ENCODE measurements at places on chromosomes 7 and 10.

DNA sequence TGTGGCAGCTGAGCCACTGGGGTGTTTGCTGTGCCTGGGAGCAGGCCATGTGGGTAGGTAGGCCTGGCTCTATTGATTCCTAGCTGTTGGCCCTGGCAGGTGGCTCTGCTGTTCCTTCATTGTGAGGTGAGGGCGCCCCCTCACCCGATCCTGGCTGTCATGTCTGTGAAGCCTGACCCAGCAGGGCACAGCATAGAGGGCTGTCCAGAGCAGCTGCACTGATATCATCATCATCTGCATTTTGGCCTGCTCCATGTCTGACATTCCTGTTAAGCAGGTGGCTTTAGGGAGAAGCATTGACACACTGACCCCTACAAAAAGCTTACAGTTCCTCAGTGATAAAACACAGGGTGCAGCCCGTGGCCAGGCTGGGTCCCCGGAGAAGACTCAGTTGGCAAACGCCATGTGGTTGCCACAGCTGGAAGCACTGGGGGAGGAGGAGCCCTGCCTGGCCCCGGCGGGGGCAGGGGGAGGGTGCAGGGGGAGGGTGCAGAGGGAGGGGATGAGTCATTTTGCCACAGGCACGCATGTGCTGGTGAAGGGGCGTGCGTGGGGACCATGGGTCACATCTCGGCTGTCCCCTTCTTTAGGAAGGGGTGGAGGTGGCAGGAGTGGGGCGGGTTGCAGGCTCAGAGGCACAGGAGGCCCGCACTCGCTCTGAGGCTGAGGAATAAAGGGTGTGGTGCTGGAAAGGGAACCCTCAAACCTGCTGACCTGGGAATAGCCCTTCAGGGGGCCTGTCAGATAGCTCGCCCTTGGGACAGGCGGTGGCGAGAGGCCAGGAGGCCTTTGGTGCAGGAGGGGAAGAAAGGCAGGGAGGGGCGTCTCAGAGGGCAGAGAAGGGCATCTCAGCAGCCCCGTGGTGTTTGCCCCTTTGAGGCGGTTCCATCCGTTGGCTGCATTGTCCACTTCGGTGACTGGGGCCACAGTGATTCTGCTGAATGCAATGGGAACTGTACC, 31.6 kb downstream of the IKZF1 start:
- DNase-seq: no peak

- DNase-seq: no peak
These were observed 43.9 kb upstream of the SRGN start for GRCh38 chr10:69043931-69044531.

DNA sequence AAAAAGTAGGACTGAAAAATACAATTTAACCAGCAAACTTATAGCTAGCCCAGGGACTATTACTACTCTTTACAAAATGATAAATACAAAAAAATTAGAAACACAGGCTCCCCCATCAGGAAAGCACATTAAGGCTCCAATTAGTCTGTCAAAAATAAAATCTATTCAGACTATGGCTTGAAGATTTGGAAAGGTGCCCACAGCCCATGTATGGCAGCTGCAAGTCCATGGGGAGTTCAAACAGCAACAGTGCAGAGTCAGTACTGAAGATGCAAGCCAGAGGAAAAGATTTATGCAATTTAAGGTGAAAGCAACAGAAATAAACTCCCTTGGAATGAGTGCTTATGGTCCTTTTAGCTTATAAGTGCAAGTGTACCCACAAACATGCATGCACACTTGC, 29.7 kb downstream of the IMMP2L start:
- no peak for DNase-seq

DNA sequence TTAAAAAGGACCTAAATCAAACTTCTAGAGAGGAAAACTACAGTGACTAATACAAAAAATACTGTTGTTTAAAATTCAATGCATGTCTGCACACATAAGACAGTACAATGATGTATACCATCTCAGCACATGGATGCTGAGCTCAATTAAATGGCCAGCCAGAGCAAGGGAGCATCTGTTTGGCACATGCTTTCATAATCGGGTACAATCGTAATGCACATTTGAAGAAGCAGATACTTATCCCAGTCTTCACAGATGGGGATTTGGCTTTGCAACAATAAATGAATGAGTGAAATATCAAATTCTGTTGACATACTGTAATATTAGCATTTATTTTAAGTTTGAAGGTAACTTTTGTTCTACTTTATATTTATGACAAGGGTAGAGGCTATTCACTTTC, 187.8 kb downstream of the CRPPA start:
- DNase-seq: no peak

- no peak for DNase-seq
These were observed 23.7 kb downstream of the SLC26A4 start for GRCh38 chr7:107684287-107684686.

GRCh38 chr7:121504482-121504881, 108.4 kb upstream of the FAM3C start:
- peak; percentile 62 for DNase-seq

- no peak for DNase-seq
These were observed 22.3 kb upstream of the GDI2 start for GRCh38 chr10:5835446-5836095.

DNA sequence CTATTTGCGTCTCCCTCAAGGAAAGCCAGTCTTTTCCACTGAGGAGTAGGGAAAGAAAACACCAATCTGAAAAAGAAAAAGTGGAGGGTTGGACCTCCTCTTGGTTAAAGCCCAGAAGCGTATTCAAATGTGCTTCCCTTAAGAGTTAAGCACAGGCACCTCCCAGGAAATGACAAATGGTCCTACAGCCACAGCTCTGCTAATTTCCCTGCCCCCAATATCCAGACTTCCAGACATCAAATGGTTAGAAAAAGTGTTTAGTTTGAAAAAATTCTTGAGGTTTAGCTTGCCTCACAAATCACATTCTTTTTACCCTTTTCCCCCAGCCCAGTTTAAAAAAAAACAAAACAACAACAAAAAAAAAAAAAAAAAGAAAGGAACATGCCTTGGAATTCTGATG, 19.0 kb upstream of the COL1A2 start:
- DNase-seq: peak; percentile 59

DNA sequence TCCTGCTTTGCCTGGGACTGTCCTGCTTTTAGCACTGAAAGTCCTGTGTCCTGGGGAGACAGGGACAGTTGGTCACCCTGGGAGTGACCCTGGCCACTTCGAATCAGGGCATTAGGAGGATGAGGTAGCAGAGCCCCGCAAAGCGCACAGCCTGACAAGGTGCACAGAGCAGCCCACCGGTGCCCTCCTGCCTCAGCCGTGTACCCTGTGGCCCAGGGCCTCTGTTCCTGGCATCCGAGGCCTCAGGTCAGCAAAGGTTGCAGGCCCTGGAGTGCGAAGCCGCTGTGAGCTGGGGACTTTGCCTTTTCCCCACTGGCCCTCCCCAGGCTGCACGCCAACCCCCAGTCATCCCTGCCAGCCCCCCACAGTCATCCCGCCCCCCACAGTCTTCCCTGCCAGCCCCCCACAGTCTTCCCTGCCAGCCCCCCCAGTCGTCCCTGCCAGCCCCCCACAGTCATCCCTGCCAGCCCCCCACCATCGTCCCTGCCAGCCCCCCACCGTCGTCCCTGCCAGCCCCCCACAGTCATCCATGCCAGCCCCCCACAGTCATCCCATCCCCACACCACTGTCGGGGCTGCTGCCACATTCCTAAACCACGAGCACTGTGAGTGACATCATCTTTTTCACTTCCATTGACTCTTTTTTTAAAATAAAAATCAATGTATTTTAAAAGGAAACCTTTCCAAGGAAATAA, 91.8 kb downstream of the RGS10 start:
- DNase-seq: peak; percentile 54

DNA sequence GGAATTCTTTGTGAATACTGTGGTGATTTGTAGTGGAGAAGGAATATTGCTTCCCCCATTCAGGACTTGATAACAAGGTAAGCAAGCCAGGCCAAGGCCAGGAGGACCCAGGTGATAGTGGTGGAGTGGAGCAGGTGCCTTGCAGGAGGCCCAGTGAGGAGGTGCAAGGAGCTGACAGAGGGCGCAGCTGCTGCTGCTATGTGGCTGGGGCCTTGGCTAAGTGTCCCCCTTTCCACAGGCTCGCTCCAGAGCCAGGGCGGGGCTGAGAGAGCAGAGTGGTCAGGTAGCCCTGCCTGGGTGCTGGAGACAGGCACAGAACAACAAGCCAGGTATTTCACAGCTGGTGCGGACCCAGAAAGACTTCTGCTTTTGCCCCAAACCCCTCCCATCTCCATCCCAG, 162.9 kb downstream of the EGFR start:
- no peak for DNase-seq

DNA sequence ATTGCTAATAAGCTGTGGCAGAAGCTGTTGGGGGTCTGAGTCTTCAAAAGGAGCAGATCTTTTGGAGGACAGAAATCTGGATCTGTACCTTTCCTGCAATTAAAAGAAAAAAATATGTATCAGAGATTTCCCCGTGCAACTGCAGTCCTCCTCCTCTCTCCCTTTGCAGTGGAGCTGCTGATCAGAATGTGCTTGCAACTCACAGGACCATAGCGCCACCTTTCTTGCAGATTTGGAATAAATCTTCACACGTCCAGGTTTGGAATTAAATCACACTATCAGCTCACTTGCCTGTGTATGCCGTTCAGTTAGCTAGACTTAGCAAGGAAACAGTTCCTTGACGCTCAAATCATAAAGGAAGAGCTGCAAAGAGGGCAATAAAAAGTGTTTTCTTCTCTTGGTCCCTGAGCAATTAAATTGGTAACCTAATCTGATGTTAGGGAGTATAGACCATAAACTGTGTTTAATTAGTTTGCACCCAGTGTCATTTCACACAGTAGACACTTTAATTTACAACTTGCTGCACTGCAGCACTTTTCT, 77.4 kb downstream of the PON1 start:
- DNase-seq: peak; percentile 49

- no peak for DNase-seq
These were observed 27.1 kb downstream of the DUSP5 start for GRCh38 chr10:110524859-110525232.

DNA sequence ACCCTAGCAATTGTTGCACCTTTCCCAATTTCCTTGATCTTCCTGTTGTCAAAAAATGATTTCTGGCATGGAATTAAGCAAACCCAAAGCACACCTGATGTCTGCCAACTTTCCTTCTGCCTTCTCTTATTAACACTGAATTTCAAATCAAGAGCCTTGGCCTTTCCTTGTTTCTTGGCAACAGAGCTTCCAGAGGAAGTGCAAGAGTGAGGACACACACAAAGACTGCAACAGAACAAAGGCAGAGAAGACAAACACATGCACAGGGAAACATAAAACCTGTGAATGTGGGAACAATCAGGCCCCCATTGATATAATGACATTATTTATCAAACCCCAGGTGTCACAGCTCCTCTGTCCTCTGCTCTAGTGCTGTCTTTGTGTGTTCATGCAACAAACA, 73.0 kb upstream of the IL6 start:
- DNase-seq: no peak

DNA sequence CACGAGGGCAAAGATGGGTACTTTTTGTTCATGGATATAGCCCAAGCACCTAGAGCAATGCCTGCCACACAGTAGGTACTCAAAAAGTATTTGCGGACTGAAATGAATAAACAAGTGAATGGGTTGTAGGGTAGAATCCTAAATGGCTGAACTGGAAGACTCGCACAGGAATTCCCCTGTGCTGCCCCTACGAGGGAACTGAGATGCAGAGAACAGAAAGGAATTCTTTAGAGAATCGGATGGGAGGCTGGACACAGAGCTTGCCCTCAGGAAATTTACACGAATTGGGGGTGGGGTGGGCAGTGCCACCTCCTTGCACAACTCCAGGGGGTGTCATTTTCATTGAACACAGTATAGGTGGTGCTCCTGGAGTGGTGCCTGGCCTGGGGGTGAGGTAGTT, 35.2 kb upstream of the SRGN start:
- no peak for DNase-seq

- DNase-seq: no peak
These were observed 207.0 kb downstream of the DNAJB6 start for GRCh38 chr7:157543791-157544190.

DNA sequence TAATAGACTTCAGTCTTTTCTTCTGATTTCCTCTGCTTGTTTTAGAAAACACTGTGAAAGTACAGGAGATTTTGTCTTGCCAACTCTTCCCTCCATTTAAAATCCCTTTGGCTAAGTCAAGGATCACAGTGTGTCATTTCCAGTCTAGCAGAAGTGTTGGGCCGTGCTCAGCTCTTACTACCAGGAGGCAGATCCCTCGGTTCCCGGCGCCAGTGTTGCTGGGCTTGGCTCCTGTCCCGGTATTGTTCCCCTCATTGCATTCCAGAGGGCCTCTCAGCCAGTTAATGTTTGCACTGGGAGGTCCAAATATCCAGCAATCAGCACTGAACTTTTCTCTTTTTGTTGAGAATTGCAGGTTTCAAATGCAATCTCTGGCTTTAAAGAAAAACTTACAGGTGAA, 612.1 kb upstream of the MGMT start:
- DNase-seq: no peak

DNA sequence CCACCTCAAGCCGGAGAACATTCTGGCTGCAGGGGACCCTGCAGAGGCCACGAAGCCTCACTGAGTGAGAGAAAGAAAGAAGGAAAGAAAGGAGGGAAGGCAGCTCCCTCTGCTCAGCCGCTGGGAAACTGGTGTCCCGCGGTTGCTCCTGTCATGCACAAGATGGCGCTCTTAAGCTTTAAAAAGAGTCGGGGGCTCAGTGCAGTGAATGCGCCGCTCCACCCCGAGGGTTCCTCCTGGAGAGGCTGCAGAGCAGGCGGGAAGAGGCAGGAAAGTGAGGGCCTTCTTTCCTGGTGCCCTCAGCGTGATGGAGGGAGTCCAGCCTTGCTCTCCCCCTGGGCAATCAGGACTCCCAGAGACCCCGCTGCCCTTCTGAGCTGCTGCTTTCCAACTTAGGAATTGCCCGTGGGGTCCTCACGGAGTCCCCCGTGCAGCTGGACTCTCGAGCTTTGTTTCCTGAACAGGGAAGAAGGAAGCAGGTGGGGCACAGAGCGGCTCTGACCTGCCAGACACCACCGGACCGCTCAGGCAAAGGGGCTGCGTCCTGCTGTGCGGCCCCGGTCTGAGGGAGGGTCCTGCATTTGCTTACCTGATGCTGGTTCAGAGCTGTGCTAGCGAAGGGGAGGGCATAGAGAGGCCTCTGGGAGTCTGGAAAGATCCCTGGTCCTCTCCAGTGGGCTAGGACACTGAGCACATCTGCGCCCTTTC, 141.9 kb upstream of the MKI67 start:
- DNase-seq: no peak

DNA sequence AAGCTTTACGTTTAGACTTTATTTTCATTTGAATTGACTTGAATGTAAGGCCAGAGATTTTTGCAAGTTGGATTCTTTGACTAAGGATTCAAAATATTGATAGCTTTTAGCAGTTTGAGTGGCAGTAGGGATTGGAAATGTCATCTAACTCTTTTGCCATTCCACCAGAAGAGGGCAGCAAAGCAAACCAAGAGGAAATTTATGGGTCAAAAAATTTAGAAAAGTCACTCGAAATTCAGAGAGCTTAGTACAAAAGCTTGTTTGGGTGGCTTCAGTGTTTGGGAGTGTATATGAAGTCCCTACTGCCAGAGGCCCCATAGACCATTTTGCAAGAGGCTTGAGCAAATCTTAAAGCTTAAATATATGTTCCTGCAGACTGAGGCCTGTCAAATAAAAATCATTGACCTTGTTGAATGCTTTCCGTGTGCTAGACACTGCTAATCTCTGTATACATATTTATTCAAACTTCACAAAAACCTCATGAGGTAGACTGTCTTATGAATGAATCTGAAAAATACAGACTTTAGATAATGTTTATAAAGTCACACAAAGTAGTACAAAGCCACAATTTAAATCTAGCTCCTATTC, 44.6 kb upstream of the RSBN1L start:
- DNase-seq: peak; percentile 51

GRCh38 chr10:73480158-73480557, 15.7 kb downstream of the PPP3CB start:
- peak; percentile 24 for DNase-seq

- DNase-seq: no peak
These were observed 145.1 kb downstream of the CTNNA3 start for GRCh38 chr10:67550838-67551402.

GRCh38 chr10:1420661-1421362, 316.5 kb downstream of the ADARB2 start:
- DNase-seq: no peak

Data from AG08396 (cell line).